ENCODE measurements at places on chromosomes 16 and 17. TPM values are rescaled to one million over a fixed set of nuclear protein-coding genes. Genes with fewer than 3 reads are reported as not detected.

The DBF4B gene
- total RNA-seq = 3.6 TPM

The KRT31 gene
- not detected for total RNA-seq

The FNDC8 gene
- not detected for total RNA-seq

GRCh38 chr16:642189-643049 lies 791 bp downstream of the MCRIP2 start:
- no peak for DNase-seq

GRCh38 chr16:23676924-23677480 lies 1.7 kb upstream of the PLK1 start:
- no peak for DNase-seq

GRCh38 chr16:75099738-75100602 lies 16.6 kb downstream of the LDHD start:
- DNase-seq = peak; percentile 52

- no peak for DNase-seq
Observed at GRCh38 chr17:75380315-75380714, 25.2 kb downstream of the GRB2 start.

DNA sequence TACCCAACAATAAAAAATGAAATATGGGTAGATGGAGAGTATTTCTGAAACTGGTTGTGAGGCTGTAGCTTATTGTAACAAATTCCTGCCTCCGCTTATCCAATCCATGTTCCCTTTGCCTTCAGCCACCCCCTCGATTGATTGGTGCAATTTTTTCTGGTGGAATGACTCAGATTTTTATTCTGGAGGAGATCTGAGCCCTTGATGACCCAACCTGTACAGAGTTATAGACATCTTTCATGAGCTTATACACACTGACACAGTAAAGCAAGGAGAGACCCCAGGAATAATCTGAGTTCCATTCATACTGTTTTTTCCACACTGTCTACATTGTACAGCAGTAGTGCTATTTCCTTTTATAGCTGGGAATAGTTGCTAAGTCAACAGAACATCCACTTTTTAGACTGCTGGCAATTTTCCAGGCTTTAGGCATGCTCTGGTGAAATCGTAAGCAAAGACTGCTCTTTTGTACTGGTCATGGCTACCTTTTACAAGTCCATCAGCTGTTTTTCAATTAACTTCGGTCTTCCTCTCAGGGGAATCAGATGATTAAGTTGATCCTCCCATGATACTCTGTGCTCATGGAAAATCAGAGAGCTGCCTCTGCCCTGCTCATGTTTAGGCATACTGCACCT lies 30.1 kb downstream of the CCL4 start:
- DNase-seq = no peak
